Activated CD8-positive, alpha-beta memory T cell treated with anti-CD3 and anti-CD28 coated beads for 1 hour (primary cell): ENCODE measurements at places on chromosomes 3 and 15.

- no peak for DNase-seq
Measured at GRCh38 chr3:134340362-134340981, 33.8 kb downstream of the AMOTL2 start.

DNA sequence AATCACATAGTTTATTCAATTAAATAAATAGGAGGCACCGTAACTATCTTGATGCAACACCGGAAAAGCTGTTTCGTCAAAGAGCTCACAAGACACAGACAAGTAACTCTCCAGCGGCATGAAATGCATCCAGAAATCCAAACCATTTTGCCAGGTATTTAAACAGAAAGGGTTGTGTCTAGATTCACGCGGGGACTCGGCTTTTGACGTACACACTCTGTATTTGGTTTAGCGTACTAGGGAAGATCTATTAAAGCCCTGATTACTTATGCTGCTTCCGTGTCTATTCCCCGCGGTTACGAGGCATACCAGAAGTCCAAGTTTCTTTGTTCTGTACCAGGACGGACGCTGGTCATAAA, 718 bp downstream of the BNIP2 start:
- no peak for DNase-seq

- no peak for DNase-seq
Measured at GRCh38 chr3:186247821-186248814, 113.9 kb downstream of the DGKG start.

DNA sequence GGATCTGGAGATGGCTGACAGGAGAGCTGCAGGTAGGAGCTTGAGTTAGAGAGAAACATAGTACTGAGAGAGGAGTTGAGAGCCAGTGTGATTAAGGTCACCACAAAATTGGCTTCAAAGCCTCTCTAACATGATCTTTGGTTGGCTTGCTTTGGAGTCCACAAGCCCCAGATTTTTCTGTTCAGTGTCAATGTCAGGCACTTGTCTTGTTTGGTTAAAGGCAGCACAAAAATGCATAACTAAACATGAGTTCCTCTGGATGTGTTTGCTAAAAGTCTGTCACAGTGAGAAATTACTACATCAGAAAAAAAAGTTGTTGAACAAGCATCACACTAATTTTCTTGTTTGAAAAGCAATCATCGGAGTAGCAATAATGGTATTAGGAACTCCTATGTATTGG, 440.5 kb downstream of the NTRK3 start:
- no peak for DNase-seq

DNA sequence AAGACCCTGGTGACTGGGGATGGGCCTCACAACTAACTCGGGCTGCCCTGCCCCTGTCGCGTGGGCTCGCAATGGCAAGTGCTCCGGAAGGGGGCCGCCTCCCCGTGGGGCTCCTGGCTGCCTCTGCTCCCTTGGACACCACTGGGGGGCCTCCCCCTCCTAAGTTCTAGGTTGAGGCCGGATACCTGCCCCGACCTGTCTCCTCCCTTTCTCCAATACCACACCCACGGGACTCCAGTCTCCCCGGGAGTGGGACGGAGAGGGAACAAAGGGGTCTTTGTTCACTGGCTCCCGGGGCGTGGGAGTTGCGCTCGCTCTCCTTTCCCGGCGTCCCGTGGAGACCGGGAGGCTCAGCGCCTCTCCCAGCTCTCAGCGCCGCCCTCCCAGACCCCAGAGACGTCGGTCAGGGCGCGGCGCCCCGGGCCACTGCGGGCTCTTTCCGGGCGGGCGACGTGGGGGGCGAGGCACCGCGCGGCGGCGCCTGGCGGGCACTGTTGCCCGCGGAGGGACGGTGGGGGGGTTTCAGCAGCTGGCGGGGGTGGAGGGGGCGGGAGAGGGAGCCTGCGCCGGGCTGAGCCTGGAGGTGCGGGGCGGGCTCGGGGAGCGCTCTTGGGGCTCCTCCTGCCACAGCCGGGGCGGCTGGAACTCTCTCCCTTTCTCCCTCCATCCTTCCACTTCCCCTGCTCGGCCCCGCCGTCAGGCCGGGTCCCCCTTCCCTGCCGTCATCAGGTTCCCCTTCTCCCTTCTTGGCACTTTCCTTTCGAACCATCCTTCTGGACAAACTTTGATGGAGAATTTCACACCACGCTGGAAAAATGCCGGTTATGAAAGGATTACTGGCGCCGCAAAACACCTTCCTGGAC, at the start of gene KCNH8:
KCNH8 (plus strand) TSS at position 606 of the 863 bp plus-strand sequence; CDS start at position 816, 210 bp downstream.
- no peak for DNase-seq

GRCh38 chr15:100844167-100844566, 35.5 kb upstream of the ALDH1A3 start:
- no peak for DNase-seq

- no peak for DNase-seq
Measured at GRCh38 chr15:96053031-96053780, 277.3 kb upstream of the NR2F2 start.

- no peak for DNase-seq
Measured at GRCh38 chr3:127606981-127607595, 8.9 kb downstream of the MCM2 start.

DNA sequence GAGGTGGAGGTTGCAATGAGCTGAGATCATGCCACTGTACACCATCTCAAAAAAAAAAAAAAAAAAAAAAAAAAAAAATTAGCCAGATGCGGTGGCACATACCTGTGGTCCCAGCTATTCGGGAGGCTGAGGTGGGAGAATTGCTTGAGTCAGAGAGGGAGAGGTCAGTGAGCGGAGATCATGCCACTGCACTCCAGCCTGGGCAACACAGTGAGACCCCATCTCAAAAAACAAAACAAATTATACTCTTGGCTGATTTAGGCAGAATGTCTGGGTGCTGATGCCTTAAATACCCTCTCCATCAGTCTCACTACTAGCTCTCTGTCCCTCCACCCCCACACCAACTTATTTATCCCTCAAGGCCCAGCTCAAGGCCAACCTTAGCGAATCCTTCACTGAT, 14.0 kb downstream of the UBR1 start:
- no peak for DNase-seq

GRCh38 chr15:63306492-63307073, 29.2 kb downstream of the APH1B start:
- DNase-seq = no peak
